Right ventricle myocardium superior (tissue), 1 donor: ENCODE measurements at places on chromosomes 11 and 22.

DNA sequence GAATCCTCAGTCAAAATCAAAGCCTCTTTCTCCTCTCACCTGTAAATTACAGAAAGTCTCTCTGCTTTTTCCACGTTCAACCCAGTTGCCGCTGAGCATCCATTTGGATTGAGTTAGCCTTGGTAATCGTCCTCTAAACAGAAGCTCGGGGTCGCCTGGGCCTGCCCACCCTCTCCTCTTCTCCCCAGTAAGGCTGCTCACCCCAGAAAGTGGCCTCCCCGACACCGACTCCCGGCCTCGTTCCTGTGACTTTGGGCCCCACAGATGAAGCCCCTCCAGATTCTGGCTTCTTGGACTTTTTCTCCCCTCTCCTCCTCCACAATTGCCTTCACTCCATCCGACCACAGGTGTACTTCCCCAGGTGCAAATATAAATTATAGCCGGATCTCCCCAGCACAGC lies 1500.0 kb downstream of the BRD1 start:
- no peak for DNase-seq

GRCh38 chr11:91373497-91373896 lies 851.1 kb upstream of the FAT3 start:
- no peak for DNase-seq

DNA sequence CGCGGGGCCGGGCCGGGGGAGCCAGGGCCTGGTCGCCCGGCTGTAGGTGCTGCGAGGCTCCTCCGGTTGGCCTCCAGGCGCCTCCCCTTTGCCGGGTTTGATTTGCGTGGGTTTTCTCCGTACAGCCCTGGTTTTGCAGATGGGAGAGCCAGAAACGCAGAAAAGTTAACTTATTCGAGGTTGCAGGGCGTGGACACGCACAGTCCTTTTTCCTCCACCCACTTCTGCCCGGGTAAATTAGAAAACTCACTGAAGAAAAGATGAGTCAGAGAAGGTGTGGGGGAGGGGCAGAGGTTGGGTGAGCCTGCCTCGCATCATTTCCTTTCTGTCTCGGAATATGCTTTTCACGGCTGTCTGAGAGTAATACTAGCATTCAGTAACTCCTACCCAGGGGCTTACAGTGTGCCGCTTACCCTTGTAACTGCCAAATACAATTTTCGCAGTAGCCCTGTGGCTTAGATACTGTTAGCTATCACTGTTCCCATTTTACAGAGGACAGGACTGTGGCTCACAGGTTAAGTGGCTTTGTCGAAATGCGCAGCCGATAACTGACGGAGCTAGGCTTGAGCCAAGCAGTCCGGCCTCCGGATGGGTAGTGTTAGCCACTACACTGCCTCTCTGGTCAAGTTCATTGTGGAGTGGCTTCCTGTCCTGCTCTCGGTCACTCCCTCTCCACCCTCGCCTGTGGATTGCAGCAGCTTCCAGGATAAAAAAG lies 812 bp downstream of the FADD start:
- no peak for DNase-seq

DNA sequence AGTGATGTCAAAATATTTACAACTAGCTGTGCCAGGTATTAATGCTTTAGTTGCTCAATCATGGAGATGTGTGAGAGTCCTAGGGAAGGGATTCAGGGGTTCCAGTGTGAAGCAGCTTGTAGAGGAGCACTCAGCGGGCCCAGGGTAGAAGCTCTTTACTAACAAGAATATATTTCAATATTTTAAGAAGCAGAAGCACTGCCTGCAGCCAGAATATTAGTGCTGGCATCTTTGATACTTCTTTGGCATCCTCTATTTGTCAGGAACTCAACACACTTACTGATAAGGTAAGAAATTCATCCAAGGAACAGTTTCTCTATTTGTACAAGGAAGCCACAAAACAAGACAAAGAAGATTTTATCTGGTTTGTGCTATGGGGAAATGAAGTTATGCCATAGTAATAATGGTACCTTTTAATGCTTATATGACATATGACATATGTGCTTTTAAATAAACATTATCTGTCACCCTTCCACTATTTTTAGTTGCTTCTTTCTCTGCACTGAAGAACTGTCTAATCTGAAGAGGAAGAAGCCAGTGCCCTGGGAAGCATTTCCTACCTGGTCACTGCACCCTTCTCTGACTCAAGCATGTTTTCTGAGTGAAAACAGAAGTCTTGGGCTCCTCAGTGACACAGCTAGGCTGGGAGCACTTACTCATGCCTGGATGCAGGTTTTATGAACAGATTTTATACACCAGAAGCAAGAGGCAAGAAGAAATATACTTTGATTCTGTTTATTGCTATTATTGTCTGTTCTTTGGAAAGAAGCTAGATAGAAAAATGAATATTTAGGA lies 388.1 kb upstream of the CCDC90B start:
- DNase-seq, result no peak

DNA sequence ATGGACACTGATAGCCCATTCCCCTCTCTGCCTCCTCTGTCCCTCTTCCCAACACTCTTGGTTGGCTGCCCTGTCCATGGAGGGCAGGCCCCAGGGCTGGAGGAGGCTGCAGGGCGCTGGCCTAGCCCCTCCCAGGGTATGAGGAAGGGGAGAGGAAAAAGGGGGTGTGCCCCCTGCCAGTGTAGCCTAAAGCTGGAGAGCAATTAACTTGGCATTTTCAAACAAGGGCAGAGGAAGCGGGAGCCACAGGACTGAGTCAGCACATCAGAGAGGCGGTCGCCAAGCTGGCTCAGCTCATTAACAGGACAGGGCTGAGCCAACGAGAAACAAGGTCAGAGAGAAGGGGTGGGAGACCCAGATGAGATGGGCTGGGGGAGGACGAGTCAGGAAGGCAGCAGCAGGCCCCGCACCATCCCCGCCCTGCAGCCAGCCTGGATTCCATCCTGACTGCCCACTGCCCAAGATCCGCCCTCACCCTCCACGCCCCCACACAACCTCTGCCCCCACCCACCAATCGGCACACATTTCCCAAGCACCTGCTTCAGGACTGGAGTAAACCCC lies 76.3 kb downstream of the BUD13 start:
- no peak for DNase-seq

DNA sequence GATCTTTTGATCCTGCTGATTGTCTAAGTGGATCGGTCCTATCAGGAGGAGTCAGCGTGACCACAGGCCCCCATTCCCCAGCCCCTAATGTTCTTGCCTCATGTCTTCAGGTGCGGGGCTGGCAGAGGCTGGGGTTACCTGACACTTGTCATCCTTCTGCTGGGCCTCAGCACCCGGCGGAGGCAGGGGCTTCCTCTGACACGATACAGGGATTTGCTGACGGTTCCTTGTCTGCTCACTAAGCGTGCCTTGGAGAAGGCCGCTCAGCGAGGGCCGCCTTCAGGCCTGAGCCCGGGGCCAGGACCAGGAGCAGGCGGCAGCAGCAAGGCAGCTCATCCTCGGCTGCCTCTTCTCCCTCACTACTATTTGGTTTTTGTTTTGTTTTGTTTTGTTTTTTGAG lies 45.7 kb upstream of the KCNQ1OT1 start:
- peak; percentile 36 for DNase-seq
